ENCODE measurements at places on chromosomes 11 and 22.

GRCh38 chr11:96620464-96621044, 230.7 kb downstream of the JRKL start:
- no peak for DNase-seq

GRCh38 chr22:23500508-23501260, 79.4 kb downstream of the IGLL1 start:
- no peak for DNase-seq

- peak; percentile 61 for DNase-seq
Measured at GRCh38 chr11:59097113-59097708, 9.8 kb upstream of the FAM111B start.

GRCh38 chr11:86753459-86753858, 46.9 kb upstream of the PRSS23 start:
- no peak for DNase-seq

- no peak for DNase-seq
Measured at GRCh38 chr22:23781511-23782183, 5.1 kb upstream of the SMARCB1 start.

DNA sequence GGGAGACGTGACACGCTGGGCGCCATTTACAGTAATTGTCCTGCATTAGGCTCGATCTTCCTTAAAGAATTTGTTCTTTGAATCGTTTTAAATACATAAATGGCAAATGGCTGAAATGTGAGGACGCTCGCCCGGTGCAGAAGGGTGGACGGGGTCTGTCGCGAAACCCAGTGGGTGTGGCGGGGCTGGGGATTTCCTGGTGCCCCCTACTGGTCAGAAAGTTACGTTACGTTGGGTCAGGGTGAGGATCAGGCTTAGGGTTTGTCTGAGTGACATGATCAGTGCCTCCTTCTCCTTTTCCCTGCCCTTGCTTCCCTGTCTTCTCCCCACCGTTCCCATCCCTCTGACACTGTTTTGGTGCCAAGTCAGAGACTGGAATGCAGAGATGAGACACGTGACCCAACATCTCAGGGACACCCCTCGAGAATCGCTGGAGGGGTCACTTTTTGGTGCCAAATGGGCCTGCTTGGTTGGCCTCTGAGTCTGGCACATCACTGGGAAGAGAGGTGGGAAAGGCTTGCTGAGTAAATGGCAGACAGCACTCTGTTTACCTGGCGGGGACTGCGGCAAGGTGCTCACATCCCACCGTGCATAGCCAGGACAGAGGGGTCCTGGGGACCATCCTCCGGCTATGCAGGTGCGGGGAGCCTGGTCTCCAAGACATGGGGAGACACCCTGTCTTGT, 1107.6 kb downstream of the BRD1 start:
- DNase-seq = no peak

DNA sequence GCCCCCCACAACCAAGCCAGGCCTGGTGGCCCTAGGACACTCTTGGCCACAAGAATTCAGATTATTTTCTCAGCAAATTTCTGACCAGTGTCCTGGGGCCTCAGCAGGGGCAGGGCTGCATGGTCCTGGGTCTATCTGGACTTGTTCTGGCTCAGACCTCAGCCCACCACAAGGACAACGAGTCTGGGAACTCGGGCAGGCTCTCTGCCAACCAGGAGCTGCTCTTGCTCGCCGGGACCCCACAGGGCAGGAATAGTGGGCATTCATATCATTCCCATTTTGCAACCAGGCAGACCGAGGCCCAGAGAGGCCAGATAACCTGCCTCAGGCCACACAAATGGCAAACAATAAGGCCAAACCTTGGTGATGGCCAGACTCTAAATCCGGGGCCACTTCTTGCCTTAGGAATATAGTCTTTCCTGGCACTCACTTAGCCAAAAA, 75.4 kb upstream of the WNT7B start:
- no peak for DNase-seq

- no peak for DNase-seq
Measured at GRCh38 chr11:6297831-6298230, 22.5 kb downstream of the CAVIN3 start.

- DNase-seq = no peak
Measured at GRCh38 chr11:86606836-86607481, 65.5 kb downstream of the ME3 start.

DNA sequence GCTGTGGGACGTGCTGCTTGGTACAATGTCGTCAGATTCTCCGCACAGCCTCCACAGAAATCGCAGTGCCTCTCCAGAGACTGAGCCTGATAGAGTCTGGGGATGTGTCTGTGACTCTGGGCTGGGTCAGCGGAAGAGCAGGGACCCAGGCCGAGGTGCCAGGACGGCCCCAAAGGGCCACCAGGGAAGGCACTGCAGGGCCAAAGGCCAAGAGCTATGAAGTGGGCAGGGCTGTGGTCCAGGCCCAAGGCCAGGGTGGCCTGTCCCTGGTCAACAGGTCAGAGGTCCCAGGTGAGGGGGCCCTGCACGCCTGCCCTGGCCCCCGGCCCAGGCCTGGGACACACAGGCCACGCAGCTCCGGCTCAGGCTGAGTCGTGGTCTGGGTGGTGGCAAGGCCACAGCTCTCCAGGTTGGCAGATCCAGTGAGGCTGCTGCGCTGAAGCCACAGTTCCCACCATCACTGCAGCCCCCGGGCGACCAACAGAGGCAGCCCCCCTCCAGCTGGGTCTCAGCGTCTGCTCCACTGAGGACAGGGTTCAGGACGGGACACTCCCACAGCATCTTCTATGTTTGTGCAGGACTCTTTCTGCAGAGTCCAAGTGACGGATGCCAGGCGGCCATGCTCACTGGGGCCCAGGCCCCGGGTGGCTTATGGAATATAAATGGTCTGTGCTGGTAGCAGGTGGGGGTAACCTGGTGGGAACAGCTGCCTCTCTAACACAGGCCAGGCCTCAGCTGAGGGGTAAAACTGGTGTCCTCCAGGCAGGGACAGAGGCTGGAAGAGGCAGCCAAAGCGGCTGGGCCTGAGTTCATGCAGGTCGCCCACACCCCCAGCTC, 4.8 kb upstream of the PIM3 start:
- DNase-seq = no peak

DNA sequence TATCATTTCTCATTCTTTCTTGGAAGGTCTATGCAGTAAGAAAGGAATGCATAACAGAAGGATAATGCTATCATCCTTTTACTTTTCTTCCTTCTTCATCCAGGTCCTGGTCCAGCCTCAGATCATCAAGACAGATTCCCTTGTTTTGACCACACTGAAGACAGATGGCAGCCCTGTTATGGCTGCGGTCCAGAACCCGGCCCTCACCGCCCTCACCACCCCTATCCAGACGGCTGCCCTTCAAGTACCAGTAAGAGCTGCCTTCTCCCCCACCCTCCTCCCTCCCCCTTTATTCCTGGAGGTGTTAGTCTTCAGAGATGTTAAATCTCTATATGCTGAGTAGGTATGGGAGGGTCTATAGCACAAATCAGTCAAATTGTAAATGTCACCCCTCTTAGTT, 37.9 kb downstream of the SREBF2 start:
- no peak for DNase-seq

- no peak for DNase-seq
Measured at GRCh38 chr11:37978647-37979046, 1380.6 kb upstream of the RAG2 start.

- DNase-seq = no peak
Measured at GRCh38 chr11:105673089-105673488, 63.2 kb downstream of the GRIA4 start.

GRCh38 chr22:25402160-25402500, 162.3 kb upstream of the GRK3 start:
- DNase-seq = no peak

DNA sequence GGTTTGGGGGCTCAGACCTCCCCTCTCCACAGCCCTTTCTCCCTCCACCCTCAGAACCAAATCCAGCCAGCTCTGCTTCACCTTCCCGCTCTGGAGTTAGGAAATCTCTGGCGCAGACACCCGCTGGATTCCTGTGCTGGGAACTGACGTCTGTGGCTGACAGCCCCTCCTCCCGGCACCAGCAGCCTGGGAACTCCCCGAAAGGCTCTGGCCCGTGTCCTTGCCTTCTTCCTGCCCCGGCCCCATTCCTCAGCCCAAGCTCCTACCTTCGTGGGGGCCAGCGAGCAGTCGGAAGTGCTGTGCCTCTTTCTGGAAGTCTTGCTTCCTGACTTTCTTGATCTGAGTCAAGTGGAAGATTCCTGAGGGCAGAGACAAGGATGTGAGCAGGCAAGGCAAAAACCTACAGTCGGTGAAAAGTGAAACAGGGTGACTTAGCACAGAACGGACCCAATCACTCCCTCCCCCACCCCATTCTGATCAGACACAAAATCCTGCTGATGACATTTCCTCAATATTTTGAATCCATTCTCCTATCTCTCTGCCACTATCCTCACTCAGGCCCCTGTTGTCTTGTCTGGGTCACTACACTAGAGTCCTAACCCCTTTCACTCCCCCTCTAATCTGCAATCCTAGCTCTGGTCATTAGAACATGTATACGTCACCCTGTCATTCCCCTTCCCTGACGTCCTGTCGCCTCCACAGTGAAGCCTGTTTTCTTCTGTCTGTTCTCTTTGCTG, 34.1 kb downstream of the CHRDL2 start:
- DNase-seq = no peak

DNA sequence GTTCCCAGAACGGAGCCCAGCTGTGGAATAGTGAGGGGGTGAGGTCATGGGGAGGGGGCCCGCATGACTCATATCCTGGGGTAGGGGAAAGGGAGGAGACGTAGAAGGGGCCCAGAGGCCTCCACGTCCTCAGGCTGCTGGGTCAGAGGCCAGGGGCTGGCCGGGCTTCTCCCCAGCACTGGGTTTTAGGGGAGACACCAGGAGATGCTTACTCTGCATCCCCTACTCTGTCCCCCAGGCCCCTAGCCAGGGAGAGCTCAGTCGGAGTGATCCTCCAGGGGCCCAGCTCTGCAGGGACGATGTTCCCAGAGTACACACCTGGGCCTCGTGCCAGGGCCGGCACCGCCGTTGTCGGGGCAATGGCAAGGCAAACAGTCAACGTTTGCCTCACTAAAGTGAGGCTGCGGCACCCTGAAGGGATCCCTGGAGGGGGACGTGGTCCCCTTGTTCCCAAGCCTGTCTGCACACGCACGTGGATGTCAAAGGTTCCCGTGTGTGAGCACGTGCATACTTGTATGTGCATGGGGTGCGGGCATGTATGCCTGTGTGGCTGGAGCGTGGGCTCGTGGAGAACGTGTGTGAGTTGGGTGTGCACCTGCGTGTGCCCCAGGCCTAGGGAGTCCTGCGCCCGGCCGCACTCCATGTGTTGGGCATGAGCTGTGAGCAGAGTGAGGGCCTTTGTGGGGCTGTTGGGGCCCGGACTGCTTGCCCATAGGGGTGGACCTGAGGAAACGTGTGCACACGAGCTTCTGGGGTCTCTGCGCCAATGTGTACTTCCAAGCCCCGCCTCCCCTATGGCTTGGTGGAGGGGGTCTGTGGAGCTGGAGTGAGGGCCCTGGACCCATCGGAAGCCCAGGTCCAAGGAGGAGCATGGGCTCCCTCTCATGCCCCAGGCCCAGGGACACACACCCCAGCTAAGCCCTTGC, 14.2 kb downstream of the PRR33 start:
- DNase-seq = no peak

DNA sequence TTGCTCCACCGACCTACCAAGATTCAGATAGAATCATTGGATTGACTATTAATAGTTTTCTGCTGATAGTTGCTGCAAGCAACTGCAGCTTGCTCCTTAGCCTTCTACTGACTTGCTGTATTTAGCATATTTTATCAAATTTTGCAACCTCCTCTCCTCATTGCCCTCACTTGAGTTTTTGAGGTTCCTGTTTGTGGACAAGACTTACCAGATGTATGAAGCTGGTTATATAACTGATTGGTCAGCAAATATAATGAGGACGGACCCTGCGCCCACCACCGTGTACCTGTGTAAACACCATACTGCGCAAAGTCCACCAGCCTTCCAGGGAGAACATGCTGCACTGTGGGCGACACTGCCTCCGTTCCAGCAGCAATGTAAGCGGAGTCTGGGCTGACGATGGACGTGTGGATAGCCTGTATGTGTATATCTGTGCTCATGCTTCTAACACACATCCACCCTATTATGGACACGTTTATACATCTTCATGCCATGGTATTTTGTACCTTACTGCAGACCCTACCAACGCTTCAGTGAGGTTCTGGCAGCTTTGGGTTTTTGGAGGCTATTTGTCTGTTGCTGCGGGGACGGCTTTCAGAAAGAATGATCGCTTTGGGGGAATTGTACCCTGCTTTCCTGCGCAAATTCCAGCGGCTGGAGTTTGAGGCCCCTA, 1.5 kb upstream of the USP18 start:
- no peak for DNase-seq

DNA sequence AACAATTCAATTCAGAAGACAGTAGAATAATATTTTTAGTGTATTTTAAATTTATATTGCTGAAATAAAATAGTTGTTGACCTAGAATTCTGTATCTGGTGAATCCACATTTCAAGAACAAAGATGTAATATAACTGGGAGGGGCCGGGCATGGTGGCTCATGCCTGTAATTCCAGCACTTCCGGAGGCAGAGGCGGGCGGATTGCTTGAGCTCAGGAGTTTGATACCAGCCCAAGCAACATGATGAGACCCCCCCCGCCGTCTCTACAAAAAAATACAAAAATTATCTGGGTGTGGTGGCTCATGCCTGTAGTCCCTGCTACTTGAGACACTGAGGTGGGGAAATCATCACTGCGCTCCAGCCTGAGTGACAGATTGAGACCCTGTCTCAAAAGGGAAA, 72.6 kb downstream of the CD82 start:
- no peak for DNase-seq

DNA sequence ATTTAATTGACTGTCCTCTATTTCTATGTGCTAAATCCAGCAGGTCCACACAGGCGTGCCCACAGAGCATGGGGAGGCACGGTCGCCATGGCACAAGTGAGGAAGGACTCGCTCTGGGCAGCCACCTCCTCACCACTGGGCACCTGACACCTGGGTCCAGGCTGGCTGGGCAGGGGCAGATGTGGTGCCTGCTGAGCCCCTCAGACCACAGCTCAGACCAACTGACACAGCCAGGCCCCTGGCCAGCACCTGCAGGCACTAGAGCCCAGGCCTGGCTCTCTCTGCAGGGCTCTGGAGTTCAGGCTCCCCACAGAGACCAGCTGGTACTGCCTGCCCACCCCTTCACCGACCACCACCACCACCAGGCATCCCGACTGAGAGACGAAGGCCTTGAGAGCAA, 27.9 kb downstream of the LINC01488 start:
- DNase-seq = no peak

DNA sequence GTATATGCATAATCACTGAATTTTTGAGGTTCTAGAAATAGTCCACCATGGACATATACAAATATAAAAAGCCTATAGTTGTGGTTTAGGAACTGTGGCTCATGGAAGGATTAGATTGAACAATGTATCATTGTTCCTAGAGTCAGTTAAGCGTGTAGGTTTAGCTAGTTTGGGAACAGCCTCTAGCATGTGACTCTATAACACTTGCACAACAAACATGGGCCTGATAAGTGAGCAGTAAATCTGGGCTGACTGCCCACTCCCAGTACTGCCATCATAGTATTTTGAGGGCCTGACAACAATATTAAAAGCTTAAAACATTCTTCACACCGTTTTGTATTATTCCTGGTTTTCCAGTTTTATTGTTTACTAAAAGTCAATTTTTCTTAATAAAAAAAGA, 47.0 kb downstream of the YAP1 start:
- no peak for DNase-seq
